ENCODE measurements at places on chromosomes 7 and 10. TPM values are rescaled to one million over a fixed set of nuclear protein-coding genes. Genes with fewer than 3 reads are reported as not detected.
A peak's percentile ranks its signal among the peaks of the same experiment; 100 is the strongest.

DNA sequence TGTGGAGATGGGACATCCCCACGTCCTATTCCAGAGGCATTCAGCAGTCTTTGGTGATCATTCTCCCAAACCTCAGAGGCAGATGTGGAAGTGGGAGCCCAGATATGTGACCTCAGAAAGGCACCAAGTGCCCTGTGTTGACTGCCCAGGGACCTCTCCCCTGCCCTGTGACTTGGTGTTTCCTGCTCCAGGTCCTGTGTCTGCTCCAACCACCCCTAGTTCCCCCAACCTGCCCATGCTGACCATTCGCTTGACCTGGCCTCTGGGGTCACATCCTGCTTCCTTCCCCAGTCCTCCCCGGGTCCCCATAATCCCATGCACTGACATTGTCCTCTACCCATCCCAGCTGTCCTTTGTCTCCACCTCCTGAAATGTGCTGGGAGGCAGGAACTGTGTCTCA is 7.6 kb downstream of the CYP26A1 start:
- peaks cover 21% of the 10 kb centered on the region for H3K27me3 ChIP-seq
- peaks cover 5% of the 10 kb centered on the region for H3K4me1 ChIP-seq
- no peak overlapping the region for H3K27ac ChIP-seq
- no peak overlapping the region for H3K4me3 ChIP-seq
- DNase-seq: no peak
- no peaks in the 10 kb centered on the region for H3K36me3 ChIP-seq

GRCh38 chr7:51029131-51029530 is 246.4 kb upstream of the GRB10 start:
- H3K4me1 ChIP-seq: peaks cover 5% of the 10 kb centered on the region
- DNase-seq: no peak
- H3K27ac ChIP-seq: no peak overlapping the region
- H3K4me3 ChIP-seq: no peak overlapping the region
- H3K27me3 ChIP-seq: no peaks in the 10 kb centered on the region
- peaks cover 14% of the 10 kb centered on the region for H3K36me3 ChIP-seq

DNA sequence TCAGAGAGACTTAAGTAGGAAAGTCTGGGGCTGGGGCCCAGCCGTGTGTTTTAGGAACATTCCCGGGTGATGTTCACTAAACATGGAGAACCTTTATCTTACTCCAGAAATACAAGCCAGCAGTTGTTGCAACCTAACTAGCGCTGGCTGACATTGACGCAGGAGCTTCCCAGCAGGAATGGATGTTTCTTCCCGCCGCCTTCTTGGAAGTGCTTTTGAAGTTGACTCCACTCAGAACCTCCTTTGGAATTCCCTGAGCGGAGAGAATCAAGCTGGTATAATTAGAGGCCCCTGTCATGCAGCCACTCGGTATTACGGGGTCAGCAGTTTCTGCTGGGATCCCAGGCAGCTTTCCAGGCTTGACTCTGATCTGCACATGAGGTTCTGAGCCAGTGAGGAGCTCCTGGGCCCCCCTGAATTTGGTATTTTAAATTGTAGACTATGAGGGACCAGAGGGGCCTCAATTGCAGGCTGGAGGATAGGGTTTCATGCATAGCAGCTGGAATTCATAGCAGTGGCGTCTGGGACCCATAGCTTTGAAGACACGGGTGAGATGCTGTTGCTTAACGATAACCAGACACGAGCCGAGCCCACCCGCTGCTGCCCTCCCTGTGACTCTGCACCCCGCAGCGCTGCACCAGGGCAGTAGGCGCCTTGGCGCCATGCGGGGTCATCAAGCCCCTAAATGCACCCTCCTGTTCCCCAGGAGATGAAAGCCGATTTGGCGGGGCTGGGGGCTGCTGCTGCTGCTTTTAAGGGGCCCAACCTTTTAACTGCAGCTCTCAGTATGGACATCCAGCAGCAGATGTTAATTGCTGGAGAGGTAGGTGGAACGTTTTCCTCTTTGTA is 61.8 kb downstream of the EEPD1 start:
- H3K27me3 ChIP-seq: no peaks in the 10 kb centered on the region
- H3K4me1 ChIP-seq: no peaks in the 10 kb centered on the region
- no peak overlapping the region for H3K27ac ChIP-seq
- H3K36me3 ChIP-seq: no peaks in the 10 kb centered on the region

DNA sequence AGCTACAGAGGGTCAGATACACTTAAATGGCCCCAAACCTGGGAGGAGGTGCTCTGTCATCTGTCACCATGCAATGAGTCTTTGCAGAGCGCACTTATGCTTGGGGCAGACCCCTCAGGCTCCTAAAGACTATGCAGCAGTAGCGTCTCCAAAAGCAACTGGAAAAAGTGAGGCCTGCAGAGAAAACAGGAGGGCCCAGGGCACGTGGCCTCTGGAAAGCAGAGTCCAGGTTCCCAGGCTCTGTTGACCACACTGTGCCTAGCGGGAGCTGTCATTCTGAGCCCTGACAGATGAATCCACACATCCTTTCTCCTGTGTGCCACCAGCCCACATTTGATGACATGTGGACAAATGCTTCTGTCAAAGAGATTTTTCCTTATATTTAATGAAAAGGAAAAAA is 66.4 kb downstream of the MINDY4 start:
- H3K4me3 ChIP-seq: no peak overlapping the region
- peaks cover 18% of the 10 kb centered on the region for H3K4me1 ChIP-seq
- DNase-seq: no peak
- H3K27me3 ChIP-seq: no peaks in the 10 kb centered on the region
- H3K36me3 ChIP-seq: peaks cover 28% of the 10 kb centered on the region
- H3K27ac ChIP-seq: no peak overlapping the region

- H3K27me3 ChIP-seq: no peaks in the 10 kb centered on the region
- no peaks in the 10 kb centered on the region for H3K4me1 ChIP-seq
- no peak for DNase-seq
- no peaks in the 10 kb centered on the region for H3K36me3 ChIP-seq
- no peak overlapping the region for H3K4me3 ChIP-seq
Measured at GRCh38 chr7:46565253-46566096, 644.4 kb upstream of the IGFBP3 start.

DNA sequence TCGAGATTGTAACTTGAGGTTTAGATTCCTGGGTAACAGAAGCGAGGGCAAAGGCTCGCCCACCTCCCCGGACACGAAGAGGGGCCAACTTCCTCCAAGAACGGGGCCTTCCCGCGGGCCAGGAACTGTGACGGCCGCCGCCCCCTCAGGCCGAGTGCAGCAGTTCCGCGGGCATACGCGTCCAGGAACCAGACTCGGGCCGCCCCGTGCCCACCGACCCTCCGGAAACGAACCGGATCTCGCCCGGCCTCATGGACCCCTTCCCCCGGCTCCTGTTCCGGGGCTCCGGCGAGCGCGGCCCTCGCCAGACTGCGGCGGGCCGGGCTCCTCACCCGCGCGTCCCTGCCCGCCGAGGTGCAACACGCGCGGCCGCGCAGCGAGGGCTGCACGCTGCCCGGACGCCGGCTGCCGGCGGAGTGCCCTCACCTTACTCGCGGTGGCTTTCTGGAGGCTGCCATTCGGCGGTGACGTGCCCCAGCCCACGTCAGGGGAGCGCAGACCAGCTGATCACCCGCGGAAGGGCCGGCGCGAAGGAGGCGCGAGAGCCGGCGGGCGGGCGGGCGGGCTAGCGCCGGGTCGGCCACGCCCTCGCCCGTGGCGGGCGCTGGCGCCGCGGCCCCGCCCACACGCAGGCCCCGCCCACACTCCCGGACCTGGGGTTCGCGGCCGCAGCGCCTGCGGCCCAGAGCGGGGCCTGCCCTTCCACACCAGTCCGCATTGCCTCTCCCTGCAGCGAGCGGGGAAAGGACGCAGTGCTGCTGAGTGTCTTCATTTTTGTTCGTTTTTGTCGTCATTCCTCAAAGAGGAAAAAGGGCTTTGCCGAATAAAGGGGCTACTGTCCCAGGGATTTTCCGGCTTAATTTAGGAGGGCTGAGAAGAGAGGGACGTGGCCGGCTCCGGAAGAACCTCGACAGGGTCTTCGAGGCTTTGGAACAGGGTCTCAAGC is at the start of gene XPNPEP1:
XPNPEP1 (minus strand) TSS at position 536 of the 946 bp plus-strand sequence; CDS start at position 458, 78 bp downstream.
- peak; percentile 94 for DNase-seq
- no peaks in the 10 kb centered on the region for H3K36me3 ChIP-seq
- H3K27ac ChIP-seq: peak within 1 kb of the TSS; percentile 97

DNA sequence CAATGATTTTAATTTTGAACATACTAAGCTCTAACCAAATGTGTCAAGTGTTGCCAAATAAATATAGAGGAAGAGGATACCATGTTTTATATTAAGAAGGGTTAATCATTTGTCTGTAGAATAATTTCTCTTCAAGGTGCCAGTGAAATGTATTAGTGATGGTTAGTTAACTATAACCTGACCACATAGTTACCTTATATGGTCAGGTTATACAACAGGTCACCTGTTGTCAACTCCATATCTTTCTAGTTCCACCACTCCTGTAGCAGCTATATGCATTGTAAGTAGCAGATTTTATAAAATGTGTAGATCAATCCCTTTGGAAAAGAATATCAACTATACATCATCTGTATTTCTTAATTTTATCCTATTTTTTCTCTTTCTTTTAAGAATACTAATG is 35.1 kb downstream of the PTPRZ1 start:
- H3K4me3 ChIP-seq: no peak overlapping the region
- H3K27ac ChIP-seq: no peak overlapping the region
- no peaks in the 10 kb centered on the region for H3K4me1 ChIP-seq
- H3K27me3 ChIP-seq: no peaks in the 10 kb centered on the region

DNA sequence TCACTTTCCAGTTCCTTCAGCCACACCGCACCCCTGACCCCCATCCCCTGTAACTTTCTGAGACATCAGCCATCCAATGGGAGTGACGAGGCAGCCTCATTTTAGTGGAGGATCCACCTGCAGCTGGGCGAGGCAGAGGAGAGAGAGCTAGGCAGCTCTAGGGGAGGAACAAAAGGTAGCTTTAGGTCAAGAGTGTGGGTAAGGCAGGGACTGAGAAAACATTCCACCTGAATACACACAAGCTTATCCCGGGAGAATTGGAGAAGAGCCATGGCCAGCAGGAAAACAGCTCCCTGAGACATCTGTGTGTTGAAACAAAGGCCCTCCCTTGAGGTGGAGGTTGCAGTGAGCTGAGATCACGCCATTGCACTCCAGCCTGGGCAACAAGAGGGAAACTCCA is 6.7 kb upstream of the KLRG2 start:
- DNase-seq: peak; percentile 61
- H3K27me3 ChIP-seq: peaks cover 4% of the 10 kb centered on the region
- H3K36me3 ChIP-seq: no peaks in the 10 kb centered on the region
- no peaks in the 10 kb centered on the region for H3K4me1 ChIP-seq
- H3K27ac ChIP-seq: peak overlapping the region; percentile 5

DNA sequence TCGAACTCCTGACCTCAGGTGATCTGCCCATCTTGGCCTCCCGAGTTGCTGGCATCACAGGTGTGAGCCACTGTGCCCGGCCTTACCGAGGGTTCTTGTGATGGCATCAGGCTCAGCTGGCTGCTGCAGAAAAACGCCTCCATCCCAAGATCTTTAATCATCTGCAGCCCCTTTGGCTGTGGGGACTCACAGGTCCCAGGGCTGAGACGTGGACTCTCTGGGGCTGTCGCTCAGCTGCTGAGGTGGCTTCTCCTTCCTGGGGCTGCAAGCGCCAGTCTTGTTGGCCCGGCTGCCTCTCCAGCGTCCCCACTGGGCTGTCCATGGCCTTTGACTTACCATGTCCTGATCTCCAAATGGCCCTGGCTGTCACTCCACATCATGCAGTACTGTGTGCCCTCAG is 20.0 kb downstream of the AMZ1 start:
- H3K4me1 ChIP-seq: peaks cover 29% of the 10 kb centered on the region
- H3K36me3 ChIP-seq: no peaks in the 10 kb centered on the region
- H3K27me3 ChIP-seq: no peaks in the 10 kb centered on the region
- no peak overlapping the region for H3K4me3 ChIP-seq
- H3K27ac ChIP-seq: no peak overlapping the region

- DNase-seq: peak; percentile 56
- H3K27me3 ChIP-seq: no peaks in the 10 kb centered on the region
- H3K36me3 ChIP-seq: no peaks in the 10 kb centered on the region
- H3K27ac ChIP-seq: peak overlapping the region; percentile 48
Measured at GRCh38 chr7:38929460-38930171, 20.6 kb upstream of the VPS41 start.

GRCh38 chr10:91512458-91512857 is 102.3 kb downstream of the HECTD2 start:
- no peaks in the 10 kb centered on the region for H3K27me3 ChIP-seq
- H3K4me1 ChIP-seq: no peaks in the 10 kb centered on the region
- DNase-seq: no peak
- peaks cover 5% of the 10 kb centered on the region for H3K36me3 ChIP-seq
- H3K4me3 ChIP-seq: no peak overlapping the region
- H3K27ac ChIP-seq: no peak overlapping the region

DNA sequence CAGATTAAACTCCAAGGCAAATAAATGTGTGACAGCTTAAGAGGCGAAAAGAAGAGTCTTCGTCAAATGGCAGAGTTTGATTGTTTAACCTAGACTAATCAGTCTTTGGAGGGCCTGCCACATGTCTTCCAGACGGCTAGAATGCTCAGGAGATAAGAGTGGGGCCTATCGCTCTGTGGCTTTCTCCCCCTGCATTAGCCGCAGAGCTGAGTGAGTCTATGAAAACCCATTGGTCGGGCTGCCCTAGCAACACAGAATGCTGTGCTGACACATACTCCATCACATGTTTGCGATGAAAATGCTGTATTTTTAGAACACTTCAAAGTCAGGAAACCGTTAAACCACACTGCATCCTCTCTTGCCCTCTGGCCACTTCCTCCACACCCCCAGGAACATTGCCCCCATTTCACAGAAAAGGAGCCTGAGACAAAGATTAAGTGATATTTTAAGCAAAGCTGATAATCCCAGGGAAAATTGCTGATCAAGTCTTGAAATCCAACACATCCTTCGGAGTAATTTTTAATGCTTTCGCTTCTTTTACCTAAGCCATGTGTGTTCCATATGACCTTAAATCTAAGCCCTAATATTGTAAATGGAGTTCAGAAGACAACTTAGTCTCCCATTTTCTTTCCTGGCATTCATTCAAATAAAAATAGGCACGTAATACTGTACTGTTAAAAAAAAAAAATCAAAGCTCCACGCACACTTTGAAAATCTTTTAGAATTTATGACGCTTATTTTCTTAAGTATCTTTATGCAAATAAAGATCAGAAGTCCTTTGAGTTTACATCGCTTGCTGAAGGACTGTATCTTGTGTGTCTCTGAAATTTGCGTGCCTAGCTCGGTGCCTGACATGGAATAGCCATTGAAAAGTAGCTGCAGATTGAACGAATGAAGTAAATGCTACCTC is 161.2 kb downstream of the CELF2 start:
- peak overlapping the region; percentile 51 for H3K27ac ChIP-seq
- H3K27me3 ChIP-seq: no peaks in the 10 kb centered on the region
- H3K4me1 ChIP-seq: peaks cover 80% of the 10 kb centered on the region
- peak; percentile 61 for DNase-seq
- peak overlapping the region; percentile 15 for H3K4me3 ChIP-seq

DNA sequence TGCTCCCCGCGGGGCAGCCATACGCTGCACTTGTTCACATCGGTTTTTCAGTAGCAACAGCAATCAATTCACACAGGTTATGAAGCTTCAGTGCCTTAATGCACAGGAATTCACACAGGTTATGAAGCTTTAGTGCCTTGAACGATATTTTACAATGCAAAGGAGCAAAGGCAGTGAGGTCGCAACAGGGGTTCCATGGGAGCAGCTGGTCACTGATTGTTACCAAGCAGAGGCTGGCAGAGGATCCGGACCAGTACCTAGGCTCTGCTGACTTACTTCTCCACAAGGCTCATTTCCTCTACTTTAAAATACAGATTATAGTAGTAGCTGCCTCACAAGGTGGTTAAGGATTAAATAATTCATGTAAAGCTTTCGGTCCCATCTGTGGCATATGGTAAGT is 95.2 kb upstream of the ODAD2 start:
- H3K36me3 ChIP-seq: no peaks in the 10 kb centered on the region
- no peaks in the 10 kb centered on the region for H3K27me3 ChIP-seq
- H3K27ac ChIP-seq: no peak overlapping the region

- no peak overlapping the region for H3K4me3 ChIP-seq
- H3K36me3 ChIP-seq: no peaks in the 10 kb centered on the region
- H3K27me3 ChIP-seq: no peaks in the 10 kb centered on the region
- no peak overlapping the region for H3K27ac ChIP-seq
- no peak for DNase-seq
Measured at GRCh38 chr10:76736392-76736791, 901.2 kb downstream of the KCNMA1 start.

The GBX1 gene
- total RNA-seq: not detected

The PTPRN2 gene
- 6.8 TPM for total RNA-seq
